GM12864 (cell line): ENCODE measurements at places on chromosomes 5 and 9.
A peak's percentile ranks its signal among the peaks of the same experiment; 100 is the strongest.

DNA sequence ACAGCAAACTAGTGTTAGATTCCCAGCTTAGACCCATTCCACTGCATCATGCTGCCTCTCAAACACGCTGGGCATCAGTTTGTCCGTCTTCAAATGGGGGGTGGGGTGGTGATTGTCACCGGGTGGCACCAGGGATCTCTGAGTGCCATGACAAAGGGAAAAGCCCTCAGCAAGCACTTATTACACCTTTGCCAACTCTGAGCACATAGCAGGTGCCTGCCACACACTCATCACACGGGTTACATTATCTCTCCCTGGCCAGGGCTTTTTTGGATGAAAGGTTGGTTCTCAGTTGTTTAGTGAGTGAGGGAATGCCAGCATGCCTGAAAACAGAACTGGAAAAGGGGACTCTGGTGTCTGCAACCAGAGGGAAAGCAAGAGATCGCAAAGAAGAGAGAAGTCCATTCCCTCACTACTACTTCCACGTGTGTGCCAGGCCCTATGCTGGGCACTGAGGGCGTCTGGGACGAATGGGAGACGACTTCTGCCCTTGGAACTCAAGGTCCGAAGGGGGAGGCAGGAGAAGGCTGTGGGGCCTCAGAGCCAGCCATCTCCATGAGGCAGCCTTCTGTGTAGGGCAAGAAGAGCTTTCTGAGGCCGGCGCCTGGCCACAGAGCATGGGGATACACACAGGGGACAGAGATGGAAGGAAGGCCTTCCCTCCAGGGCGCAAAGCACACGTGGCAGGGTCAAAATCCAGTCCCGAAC is 48.9 kb downstream of the PAX5 start:
- DNase-seq: no peak

DNA sequence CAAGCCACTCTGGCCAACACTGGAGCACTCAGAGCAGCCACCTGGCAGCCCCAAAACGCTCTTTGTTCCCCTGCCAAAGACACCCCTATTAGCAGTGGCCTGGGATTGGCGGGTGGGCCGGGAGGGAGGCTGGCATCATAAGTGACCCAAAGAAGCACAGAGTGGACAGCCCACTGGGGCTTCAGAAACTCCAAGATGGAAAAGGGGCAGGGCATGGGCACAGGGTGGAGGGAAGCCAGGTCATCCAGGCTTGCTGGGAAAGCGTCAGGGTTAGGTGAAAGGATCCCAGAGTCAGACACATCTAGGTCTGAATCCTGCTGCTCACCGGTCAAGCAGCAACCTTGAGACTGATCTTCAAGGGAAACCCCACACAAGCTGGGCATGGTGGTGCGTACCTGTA is 14.8 kb downstream of the EEIG1 start:
- no peak for DNase-seq

DNA sequence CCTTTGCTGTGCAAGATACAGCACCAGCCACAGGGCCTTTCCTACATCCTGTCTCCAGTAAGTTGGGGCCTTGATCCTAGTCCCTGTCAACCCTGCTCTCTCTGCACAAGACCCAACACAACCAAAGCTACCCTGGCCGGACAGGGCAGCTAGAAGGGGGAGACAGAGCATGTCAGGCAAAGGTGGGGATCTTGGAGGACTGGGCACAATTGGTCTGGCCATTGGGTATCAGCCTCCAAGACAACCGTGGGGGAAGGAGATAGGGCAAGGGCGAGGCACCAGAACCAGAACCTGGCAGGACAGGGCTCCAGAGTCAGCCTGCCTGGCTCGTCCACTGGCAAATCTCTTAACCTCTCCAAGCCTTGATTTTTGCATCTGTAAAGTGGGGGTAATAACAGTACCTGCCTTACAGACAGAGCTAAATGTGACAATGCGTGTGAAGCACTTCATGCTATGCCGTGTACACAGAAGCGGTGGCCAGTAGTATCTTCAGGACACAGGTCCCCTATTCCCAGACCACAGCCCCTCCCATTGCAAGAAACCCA is 51.6 kb upstream of the CDKN2AIPNL start:
- DNase-seq: no peak

DNA sequence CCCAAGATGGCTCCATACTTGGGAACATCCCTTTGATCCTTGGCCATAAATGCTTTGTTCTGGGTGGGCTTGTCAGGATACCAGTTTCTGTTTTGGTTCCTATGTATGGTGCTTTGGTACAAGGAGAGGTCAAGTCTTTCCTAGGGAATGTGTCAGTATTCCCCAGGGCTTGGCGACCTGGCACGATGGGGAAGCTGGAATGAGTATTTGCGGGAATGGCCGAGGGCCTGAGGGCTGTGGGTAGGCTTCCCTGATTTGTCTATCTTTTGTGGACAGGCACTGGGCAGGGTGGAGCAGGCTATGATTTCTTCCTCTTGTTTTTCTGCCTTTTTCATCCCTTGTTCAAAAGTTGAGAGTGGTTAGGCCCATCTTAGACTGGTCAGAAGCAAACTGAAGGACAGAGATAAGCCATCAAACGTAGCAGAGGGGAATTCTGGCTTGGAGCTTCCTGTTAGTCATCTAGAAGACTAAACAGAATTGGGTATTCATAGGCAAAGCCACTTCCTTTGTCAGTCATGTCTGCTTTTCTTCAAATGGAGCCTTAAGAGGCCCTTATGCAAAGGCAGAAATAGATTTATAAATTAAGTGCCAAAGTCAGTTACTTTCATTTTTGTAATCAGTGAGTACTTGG is 13.7 kb downstream of the DOCK2 start:
- DNase-seq: peak; percentile 68

DNA sequence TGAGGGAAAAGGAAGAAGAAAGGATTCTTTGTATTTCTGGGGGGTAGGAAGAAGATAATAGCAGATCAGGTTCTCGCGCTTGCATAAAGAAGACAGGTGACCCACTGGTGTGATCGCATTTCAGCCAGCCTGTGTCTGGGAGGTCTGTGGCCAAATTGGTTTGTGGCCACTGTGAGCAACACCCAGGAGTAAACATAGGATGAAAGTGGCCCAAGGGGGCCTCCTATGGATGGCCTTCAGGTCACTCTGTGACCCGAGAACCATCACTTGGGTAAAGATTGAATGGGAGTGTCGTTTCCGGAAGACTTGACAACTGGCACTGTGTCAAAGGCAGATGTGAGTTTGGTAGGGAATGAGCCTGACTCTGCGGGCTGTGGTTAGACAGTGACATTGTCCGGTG is 34.2 kb downstream of the RAI14 start:
- no peak for DNase-seq

DNA sequence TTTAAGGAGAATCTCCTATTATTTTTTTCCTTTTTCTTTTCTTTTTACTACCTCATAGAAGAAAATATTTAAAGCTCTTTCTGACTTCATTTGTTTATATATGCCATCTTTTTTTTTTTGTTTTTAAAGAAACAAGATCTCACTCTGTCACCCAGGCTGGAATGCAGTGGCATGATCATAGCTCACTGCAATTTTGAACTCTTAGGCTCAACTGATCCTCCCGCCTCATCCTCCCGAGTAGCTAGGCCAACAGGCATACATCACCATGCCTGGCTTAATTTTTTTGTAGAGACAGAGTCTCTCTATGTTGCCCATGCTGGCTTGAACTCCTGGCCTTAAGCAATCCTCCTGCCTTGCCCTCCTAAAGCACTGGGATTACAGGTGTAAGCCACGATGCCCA is 59.5 kb downstream of the LNPEP start:
- DNase-seq: no peak

GRCh38 chr5:89440670-89441069 is 557.7 kb upstream of the MEF2C start:
- no peak for DNase-seq

DNA sequence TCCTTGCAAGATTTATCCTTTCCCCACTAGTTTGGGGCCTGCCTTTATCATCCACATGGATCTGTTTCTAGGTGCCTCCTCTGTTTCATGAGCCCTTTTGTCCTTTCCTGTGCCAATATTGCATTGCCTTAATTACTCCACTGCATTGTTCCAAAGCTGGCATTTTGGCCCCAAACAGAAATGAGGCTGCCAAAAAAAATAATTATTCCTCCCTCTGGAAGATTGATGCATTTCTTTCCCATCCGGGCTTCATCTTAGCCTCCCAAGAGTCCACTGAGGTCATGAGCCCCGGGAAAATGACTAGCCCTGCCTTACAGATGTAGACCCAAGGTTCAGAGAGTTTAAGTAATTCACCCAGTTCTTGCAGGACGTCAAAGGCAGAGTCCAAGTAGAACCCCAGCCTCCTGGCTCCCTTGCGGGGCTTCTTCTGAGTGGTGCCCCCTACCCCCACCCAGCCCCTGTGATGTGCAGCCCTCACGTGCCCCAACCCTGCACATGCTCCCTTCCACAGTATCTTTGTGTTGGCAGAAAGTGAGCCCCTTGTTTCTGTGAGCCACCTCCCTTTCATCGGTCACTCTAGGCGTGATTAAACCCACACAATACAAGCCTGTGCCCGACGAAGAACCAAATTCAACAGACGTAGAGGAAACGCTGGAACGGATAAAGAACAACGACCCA is 62.1 kb downstream of the TMOD1 start:
- no peak for DNase-seq

- no peak for DNase-seq
Measured at GRCh38 chr9:115211413-115212124, 93.6 kb upstream of the TNC start.

DNA sequence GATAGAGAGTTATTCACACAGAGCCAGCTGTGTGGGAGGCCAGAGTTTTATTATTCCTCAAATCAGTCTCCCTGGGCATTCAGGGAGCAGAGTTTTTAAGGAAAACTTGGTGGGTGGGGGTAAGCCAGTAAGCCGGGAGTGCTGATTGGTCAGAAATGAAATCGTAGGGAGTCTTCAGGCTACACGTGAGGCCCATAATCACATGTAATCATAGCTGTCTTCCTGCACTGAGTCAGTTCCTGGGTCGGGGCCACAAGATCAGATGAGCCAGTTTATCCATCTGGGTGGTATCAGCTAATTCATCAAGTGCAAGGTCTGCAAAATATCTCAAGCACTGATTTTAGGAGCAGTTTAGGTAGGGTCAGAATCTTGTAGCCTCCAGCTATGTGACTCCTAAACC is 10.8 kb upstream of the TTC39B start:
- DNase-seq: no peak

GRCh38 chr9:14645648-14646047 is 47.6 kb downstream of the ZDHHC21 start:
- DNase-seq: no peak

- DNase-seq: no peak
Measured at GRCh38 chr9:34459941-34460340, 1.3 kb downstream of the DNAI1 start.

- DNase-seq: no peak
Measured at GRCh38 chr9:18260521-18260920, 213.4 kb upstream of the ADAMTSL1 start.

- no peak for DNase-seq
Measured at GRCh38 chr5:159310511-159310910, 19.8 kb downstream of the IL12B start.

DNA sequence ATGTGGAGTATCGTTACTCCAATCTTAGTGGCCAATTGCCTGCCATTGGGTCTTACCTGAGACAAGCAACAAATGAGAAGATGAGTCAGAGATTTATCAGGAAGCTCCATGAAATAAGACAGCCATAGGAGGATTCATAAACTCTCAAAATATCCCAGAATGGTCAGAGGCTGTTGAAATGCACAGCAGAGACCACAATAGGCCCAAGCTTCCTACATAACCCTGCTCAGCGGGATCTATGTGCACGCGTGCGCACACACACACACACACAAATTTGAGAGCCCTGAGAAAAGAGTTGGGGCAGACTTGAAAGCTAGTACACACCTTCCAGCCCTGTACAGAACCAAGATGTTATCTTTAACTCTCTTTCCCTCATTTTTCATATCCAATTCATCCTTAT is 9.8 kb downstream of the UIMC1 start:
- DNase-seq: no peak

GRCh38 chr9:115978091-115978490 is 175.5 kb upstream of the PAPPA start:
- no peak for DNase-seq

GRCh38 chr5:156359476-156359875 is 32.5 kb downstream of the SGCD start:
- no peak for DNase-seq

GRCh38 chr5:124889486-124889825 is 143.0 kb upstream of the ZNF608 start:
- no peak for DNase-seq

DNA sequence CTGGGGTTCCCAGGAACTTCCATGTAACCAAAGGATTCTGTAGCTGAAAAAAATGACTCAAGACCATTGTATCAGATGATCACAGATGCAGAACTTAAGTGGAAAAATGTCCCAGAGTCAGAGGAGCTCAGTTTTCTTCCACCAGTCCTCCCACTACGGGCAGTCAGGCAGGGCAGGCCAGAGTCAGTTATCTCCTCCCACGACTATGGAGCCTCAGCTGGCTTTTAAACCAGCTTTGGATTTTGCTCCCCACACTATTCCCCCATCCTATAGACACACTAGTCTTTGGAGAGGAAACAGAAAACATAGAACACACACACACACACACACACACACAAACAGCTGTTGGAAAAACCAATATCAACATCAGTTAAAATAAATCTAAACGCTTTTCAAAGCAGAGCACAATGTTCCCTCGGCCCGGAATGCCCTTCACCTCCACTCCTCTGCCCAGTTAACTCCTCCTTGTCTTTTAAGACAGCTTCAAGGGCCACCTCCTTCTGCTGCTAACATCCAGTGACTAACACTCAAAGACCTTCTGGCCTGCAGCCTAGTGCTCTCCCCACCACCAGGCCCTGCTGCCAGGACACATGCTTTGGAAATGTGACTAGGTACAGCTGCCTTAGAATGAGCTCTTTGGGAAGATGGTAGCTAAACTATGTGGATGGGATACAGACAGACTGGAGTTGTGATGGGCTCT is 56.8 kb downstream of the NIPAL4 start:
- DNase-seq: no peak

GRCh38 chr5:169413416-169413815 is 112.5 kb upstream of the SLIT3 start:
- no peak for DNase-seq

DNA sequence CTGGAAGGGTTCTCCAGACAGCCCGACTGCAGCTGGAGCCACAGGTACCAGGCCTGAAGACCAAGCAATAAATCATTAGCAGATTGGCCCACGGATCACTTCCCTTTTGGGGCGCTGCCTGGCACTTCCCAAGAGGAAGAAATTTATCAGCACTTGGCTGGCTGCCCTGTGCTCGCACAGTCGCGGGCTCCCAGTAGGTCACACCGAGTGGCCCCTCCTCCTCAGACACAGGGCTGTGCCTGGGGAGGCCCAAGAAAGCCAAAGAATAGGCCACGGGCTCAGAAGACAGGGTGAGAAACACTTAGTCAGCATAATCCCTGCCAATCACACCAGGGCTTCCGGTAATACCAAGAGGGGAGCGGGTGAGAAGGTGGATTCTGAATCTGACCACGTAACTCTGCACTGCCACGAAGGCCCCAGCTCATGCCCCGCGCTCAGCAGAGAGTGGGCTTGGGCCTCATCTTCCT is 115.7 kb upstream of the MSX2 start:
- DNase-seq: no peak

GRCh38 chr5:122701640-122702523 is 73.0 kb upstream of the SNX2 start:
- DNase-seq: peak; percentile 66
